ENCODE measurements at places on chromosomes 2 and 18.

- no peak for DNase-seq
Observed at GRCh38 chr18:2410688-2411087, 160.6 kb downstream of the METTL4 start.

GRCh38 chr2:68403199-68403644 is 38.1 kb downstream of the PLEK start:
- no peak for DNase-seq

GRCh38 chr2:143210446-143210819 is 81.2 kb downstream of the ARHGAP15 start:
- no peak for DNase-seq

DNA sequence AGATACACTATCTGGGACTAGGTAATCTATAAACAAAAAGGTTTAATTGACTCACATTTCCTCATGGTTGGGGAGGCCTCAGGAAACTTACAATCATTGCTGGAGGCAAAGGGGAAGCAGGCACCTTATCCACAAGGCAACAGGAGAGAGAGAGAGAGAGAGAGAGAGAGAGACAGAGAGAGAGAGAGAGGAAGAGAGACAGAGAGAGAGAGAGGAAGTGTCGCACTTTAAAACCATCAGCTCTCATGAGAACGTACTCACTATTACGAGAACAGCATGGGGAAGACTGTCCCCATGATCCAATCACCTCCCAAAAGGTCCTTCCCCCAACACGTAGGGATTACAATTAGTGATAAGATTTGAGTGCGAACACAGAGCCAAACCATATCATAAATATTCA is 253.5 kb upstream of the TRIB2 start:
- no peak for DNase-seq

DNA sequence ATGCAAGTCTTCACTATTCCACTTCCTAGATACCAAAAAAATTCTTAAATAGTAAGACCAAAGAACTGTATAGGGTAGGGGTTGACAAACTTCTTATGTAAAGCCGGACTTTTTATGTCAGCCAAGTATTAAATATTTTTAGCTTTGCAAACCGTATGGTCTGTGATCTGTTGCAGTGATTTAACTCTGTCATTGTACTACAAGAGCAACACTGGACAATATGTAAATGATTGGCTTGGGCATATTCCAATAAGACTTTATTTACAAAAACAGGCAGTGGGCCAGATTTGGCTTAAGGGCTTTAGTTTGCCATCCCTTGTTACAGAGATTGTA is 48.0 kb downstream of the MGAT5 start:
- no peak for DNase-seq

- no peak for DNase-seq
Observed at GRCh38 chr18:45276878-45277277, 338.4 kb upstream of the SLC14A2 start.

- DNase-seq = peak; percentile 30
Observed at GRCh38 chr2:187594801-187595200, 40.6 kb upstream of the TFPI start.

- no peak for DNase-seq
Observed at GRCh38 chr18:48675912-48676311, 137.1 kb downstream of the CTIF start.

GRCh38 chr2:85413592-85414420 is 3.6 kb upstream of the CAPG start:
- DNase-seq = peak; percentile 76

GRCh38 chr2:179253226-179253625 is 11.4 kb downstream of the SESTD1 start:
- no peak for DNase-seq

- DNase-seq = no peak
Observed at GRCh38 chr2:22002066-22002465, 878.3 kb downstream of the TDRD15 start.

Data from muscle of leg (tissue), 16 donors.